ENCODE measurements at places on chromosomes 1 and 21.

- DNase-seq = no peak
Observed at GRCh38 chr1:232302376-232303221, 327.3 kb downstream of the SIPA1L2 start.

GRCh38 chr1:204628868-204629267, 56.7 kb downstream of the LRRN2 start:
- DNase-seq = no peak

DNA sequence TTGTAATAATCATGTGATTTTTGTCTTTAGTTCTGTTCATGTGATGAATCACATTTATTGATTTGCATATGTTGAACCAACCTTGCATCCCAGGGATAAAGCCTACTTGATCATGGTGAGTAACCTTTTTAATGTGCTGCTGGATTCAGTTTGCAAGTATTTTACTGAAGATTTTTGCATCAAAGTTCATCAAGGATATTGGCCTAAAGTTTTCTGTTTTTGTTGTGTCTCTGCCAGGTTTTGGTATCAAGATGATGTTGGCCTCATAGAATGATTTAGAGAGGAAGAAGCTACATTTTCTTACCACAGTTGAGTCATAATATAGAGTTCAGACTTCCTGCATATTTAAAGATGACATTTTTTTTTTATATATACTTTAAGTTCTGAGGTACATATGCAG, 455.9 kb downstream of the PLPP3 start:
- DNase-seq = no peak

GRCh38 chr1:205127646-205128045, 5.9 kb upstream of the RBBP5 start:
- no peak for DNase-seq

- no peak for DNase-seq
Observed at GRCh38 chr1:84272401-84272800, 29.1 kb upstream of the SAMD13 start.
